ENCODE measurements at places on chromosomes 7 and 10.

- no peak for DNase-seq
Measured at GRCh38 chr7:91421018-91421417, 156.8 kb downstream of the FZD1 start.

- DNase-seq: no peak
Measured at GRCh38 chr10:86723009-86723408, 33.4 kb upstream of the BMPR1A start.

GRCh38 chr7:106779877-106780276, 85.2 kb upstream of the PIK3CG start:
- peak; percentile 32 for DNase-seq

GRCh38 chr10:124101351-124101750, 8.0 kb upstream of the CHST15 start:
- DNase-seq: no peak

DNA sequence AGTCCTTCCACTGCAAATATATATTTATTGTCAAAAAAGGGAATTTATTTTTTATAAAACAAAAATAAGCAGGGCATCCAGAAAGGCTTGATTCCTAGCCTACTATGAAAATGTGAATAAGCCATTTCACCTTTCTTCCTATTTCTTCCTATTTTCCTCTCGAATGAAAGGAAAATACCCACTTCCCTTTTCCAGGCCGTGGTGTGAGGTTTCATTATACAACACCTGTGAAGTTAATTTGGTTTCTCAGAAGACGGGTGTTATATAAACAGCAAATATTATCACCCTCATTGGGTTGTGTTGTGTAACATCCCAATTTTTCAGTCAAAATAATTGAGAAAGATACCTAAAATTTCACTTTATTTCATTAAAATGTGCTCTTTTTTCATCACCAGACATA, 214.3 kb downstream of the DGKB start:
- no peak for DNase-seq

GRCh38 chr10:93826355-93826754, 67.4 kb upstream of the SLC35G1 start:
- DNase-seq: no peak

DNA sequence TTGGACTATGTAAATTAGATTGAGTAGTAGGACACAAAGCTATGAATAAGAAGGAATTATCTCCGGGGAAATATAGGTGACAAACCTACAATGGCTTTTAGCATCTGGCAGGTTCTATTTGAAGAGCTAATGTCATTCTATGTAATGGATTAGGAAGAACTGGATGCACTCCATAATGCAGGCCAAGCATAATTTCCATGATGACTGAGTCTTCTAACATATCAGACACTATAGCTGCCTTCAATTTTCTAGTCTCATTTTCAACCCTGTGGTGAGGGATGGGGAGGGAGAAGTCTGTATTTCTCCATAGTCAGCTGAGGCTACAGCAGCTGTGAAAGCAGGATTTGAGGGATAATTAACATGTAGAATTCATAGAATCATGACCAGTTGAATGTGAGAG, 390.4 kb upstream of the LRRTM3 start:
- no peak for DNase-seq

DNA sequence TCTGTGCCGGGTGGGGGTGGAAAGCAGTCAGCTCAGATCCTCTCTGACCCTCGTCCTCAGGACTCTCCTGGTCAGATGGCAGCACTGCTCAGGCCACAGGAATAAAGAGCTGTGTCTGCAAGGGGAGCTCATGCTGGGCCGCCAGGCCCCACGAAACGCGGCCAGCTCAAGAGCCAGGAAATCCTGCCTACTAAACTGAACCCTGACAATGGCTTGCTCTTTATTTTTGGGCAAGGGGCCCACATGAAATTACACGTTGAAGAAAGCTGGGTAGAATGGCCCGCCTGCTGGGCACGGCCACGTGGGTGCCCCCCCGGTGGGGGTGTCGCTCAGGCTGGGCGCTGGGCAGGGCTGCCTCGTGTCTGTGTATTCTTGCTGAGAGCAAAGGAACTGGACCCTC, 103.0 kb downstream of the ITIH5 start:
- DNase-seq: no peak

GRCh38 chr7:127996253-127997071, 34.8 kb downstream of the LRRC4 start:
- no peak for DNase-seq

GRCh38 chr7:118918556-118918955, 694.1 kb downstream of the ANKRD7 start:
- peak; percentile 80 for DNase-seq

DNA sequence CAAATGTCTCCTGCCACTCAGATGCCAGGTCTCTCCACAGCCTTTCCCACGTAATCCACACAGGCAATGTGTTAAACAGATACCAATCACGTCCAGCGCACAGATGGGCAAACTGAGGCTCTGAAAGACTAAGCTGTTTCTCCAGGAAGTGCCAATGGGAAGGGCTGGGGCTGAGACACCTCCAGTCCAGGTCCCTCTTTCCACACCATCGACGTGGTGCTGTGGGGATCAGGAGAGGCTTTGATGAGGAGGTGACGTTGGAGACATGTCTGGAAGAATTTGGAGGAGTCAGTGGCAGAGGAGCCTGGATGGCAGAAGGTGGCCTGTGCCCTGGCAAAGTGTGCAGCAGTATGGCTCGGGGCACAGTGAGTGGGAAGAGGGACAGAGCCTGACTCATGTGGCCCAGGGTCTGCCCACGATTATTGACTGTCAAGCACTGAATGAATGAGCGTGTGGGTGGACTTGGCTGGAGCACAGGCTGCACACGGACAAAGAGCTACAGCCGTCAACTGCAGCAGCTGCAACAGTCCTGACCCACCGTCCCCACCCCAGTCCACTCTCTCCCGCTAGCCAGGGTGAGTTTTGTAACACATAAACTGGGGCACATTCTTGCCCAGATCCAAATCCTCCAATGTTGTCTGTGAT, 40.8 kb upstream of the HSPA12A start:
- DNase-seq: no peak

DNA sequence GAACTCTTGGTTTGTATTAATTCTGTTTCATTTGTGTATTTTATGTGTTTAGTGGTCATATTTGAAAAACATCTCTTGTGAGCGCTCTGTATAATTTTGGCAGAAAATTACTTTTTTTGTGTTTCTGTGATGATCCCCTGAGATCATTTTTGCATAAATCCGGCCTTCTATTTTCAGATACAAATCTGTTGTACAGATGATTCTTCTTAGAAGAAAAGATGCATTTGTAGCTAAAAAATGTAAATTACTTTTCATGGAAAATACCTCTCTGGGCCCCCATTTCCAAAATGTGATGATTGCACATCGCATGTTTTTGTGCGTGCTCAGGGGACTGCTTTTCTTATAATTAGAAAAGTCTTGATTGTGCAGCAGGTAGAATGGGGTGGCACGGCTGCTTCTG, 395.4 kb downstream of the LRMDA start:
- DNase-seq: no peak

GRCh38 chr10:26361971-26362370, 76.2 kb upstream of the APBB1IP start:
- DNase-seq: no peak

DNA sequence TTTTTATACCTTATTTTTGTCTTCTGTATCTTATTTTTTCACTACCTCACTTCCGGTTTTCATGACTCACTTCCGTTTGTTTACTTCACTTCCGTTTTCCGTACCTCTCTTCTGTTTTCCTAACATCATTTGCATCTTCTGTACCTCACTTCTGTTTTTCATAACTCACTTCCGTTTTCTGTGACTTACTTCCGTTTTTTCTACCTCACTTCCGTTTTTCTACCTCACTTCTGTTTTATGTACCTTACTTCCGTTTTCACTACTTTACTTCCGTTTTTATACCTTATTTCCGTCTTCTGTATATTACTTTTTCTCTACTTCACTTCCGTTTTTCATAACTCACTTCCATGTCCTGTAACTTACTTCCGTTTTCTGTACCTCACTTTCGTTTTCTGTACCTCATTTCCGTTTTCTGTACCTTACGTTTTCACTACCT, 492.5 kb upstream of the AKR1E2 start:
- DNase-seq: no peak

- DNase-seq: no peak
Measured at GRCh38 chr10:23499372-23500132, 60.7 kb downstream of the OTUD1 start.

DNA sequence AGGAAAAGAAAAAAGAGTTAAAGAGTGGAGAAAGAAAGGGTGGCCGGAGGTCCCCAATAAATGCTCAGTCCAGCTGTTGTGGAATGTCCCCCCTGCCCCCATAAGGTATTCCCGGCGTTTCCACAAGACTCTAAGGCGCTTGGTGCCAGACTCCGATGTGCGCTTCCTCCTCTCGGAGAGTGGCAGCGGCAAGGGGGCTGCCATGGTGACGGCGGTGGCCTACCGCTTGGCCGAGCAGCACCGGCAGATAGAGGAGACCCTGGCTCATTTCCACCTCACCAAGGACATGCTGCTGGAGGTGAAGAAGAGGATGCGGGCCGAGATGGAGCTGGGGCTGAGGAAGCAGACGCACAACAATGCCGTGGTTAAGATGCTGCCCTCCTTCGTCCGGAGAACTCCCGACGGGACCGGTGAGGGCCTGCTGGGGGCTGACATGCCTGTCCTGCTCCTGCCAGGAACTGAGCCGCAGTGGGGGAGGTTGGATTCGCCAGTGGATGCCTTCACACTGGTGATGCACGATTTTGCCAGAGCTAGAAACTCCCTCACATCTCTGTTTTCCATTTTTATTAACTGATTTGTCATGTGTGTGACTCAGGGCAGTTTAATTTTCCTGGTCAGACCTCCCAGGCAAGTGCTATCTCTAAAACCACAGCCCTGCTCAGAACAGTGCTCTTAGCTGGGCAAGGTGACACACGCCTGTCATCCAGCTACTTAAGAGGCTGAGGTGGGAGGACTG, 34.2 kb downstream of the TACR2 start:
- peak; percentile 42 for DNase-seq

- no peak for DNase-seq
Measured at GRCh38 chr7:139691253-139691781, 86.5 kb downstream of the HIPK2 start.

GRCh38 chr7:96837593-96837992, 127.9 kb upstream of the SEM1 start:
- no peak for DNase-seq

DNA sequence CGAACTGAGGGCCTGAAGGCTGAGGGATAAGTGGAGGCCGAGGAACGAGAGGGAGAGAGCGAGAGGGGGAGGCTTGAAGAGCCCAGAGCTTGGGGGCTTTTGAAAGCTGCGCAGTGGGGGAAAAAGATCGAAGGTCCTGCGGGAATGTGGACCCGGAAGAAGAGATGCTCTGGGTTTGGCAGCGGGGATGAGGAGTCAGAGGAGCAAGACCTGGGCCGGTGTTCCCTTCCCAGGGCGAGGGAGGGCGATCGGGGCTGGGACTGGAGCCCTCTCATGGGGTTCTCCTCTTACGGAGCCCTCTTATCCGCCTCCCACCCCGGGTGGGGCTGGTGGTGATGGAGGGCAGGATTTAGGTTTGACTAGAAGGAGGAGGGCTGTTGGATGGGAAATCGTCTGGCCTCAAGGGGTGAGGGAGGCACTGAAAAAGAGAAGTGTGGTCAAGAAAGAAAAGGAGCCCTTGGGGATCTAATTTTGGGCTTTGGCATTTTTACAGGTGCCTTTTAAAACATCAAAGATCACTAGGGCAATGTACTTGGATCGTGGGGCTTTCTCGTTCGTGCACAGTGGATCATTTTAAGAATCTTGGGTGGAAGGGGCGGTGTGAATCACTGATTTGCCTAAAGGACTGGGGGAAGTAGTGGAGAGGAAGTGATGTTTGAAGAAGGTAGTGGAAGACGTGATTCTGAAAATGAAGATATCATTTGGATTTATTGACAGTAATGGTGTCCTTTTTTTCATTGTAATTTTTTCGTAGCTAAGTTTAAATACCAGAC, 637 bp downstream of the SAMD8 start:
- DNase-seq: peak; percentile 66

GRCh38 chr7:148241700-148242293, 348.8 kb upstream of the C7orf33 start:
- DNase-seq: no peak

DNA sequence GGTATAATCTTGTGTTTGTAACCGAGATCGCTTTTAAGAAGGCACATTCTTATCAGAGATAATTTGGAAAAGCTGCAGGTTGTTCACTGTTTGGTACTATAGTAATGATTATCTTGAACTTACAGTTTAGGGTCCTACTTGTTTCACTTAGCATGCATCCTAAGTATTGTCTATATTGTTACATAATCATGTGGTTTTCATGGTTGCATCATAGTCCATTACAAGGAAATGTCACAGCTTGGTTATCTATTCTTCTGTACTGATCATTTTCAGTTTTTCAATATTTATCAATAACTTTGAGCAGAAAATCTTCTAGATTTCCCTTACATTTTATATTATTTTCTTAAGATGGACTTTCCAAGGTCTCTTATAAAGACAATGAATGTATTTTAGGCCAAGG, 116.3 kb downstream of the PLPP4 start:
- DNase-seq: no peak

DNA sequence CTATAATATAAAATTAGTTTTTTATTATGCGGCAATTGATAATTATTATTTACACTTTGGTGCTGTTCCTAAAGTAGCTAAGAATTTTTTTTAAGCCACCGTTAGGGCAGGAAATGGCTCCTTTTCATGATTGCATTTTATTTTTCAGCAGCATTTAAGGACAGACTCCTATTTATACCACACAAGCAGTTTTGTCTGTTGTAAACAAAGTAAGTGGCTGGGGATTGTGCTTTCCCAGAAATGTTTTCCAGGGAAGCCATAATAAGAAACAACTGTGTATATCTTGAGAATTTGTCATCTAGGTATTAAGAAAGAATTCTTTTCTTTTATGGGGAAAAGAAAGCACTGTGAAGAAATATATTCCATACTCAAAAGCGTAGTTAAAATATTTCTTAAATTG, 232.0 kb downstream of the VTI1A start:
- DNase-seq: no peak

DNA sequence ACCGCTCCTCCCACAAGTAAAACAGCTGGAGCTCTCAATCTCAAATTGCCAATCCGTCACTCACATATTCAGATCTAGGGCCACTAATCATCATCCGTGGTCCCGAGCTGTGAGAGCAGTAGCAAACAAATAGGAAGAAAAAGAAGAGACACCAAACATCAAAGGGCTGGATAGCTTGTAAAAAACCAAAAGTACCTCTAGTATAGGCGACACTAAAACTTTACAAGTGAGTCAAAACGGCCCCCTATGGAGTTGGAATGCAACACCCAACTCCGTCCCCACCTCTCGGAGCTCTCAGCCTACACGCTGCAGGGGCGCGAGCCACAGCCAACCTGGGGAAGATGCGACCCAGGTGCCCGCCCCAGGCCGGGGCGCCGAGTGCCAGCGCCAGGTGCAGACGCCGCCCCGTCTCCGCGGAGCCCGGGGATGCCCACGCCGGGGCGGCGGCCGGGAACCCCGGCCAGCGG, 581 bp downstream of the FAM3C start:
- peak; percentile 61 for DNase-seq

DNA sequence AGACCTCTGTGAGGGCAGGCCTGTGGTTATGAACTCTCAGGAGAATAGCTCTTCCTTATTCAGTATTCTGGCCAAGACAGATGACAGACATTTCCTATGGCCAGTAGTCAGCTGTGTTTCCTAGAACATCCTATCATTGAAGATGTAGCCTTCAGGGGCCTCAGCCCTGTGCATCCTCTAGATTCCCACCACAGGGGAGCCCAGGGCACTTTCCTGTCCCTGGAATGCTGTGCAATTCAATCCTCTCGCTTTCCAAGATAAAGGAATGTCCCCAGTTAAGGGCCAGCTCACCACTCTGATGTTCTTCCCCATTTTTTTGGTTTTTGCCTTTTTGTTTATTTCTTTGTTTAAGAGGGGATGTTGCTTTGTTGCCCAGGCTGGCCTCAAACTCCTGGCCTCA, 578.8 kb upstream of the C7orf33 start:
- DNase-seq: no peak

- DNase-seq: no peak
Measured at GRCh38 chr10:78215645-78216044, 182.0 kb downstream of the RPS24 start.
